Naive thymus-derived CD8-positive, alpha-beta T cell (primary cell): ENCODE measurements at places on chromosomes 5 and 9. TPM values are rescaled to one million over a fixed set of nuclear protein-coding genes. Genes with fewer than 3 reads are reported as not detected.

DNA sequence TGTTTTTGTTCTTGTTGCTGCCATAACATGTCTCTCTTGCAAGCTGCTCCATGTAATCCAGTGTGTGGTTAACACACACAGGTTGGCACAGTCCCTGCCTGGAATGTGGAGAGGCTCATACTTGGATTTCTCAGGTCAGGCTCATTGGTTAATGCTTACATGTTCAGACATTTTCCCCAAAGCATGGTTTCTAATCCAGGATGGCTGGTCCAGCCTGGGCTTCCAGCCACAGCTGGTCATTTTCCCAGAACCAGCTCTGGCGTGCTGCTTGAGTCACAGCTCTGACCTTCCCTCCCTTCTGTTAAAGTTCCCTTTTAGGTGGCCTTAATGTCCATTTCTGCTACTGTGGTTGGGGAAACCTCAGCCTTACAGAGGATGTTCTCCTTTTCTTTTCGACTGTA, 294.3 kb downstream of the TAF11L14 start:
- no peaks in the 10 kb centered on the region for H3K36me3 ChIP-seq
- H3K27me3 ChIP-seq, result no peaks in the 10 kb centered on the region
- no peak overlapping the region for H3K4me3 ChIP-seq
- no peak overlapping the region for H3K27ac ChIP-seq
- H3K4me1 ChIP-seq, result no peaks in the 10 kb centered on the region
- DNase-seq, result no peak

DNA sequence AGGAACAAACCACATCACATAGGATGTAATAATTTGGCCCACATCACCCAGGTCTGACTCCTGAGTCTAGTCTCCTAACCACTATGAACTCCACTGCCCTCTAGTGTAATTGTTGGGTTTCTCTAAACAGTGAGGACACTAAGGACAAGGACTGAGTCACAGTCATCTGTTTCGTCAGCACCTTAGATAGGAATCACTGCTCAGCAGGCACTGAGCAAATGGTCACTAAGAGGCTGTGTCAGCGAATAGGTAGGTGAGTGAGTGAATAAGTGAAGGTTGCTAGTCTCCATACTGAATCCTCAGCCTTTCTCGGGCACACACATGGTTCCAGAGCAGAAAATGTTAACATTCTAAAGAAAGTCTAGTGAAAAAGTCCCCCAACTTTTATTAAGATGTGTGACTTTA, 278.6 kb downstream of the SPOCK1 start:
- H3K27ac ChIP-seq, result no peak overlapping the region
- no peaks in the 10 kb centered on the region for H3K36me3 ChIP-seq
- DNase-seq, result no peak
- no peak overlapping the region for H3K4me3 ChIP-seq

Gene MARCOL
- not detected for total RNA-seq

Gene TXNDC8
- total RNA-seq, result not detected
